ENCODE measurements at places on chromosomes 2 and 18.
A peak's percentile ranks its signal among the peaks of the same experiment; 100 is the strongest.

GRCh38 chr2:11506611-11506969, 27.3 kb upstream of the GREB1 start:
- no peak for DNase-seq

DNA sequence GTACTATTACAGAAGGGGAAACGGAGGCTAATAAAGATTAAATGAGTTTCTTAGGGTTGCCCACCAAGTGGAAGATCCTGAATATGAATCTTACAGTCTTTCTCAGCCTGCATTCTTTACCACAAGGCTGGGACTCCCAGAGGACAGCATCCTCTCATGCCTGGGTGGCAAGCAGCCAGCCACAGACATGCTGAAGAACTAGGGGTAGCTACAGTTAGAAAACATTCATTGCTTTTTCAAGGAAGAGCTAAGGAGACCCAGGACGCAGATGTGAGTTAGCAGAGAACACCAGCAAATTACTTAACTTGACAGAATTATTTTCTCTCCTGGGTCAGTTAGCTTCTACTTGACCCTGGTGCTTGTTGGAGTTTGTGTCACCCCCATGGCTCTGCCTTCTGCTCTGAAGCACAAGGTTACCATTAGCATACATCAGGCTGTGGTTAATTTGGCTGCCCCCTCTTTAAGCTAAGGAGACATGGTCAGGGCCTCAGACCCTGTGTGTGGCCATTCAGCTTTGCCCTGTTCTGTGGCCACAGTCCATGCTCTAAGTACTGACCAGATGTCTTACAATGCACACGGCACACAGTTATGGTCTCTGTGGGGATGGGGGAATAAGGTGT, 132.3 kb upstream of the TNP1 start:
- no peak for DNase-seq

- DNase-seq = no peak
Observed at GRCh38 chr18:37680911-37681310, 115.3 kb upstream of the CELF4 start.

DNA sequence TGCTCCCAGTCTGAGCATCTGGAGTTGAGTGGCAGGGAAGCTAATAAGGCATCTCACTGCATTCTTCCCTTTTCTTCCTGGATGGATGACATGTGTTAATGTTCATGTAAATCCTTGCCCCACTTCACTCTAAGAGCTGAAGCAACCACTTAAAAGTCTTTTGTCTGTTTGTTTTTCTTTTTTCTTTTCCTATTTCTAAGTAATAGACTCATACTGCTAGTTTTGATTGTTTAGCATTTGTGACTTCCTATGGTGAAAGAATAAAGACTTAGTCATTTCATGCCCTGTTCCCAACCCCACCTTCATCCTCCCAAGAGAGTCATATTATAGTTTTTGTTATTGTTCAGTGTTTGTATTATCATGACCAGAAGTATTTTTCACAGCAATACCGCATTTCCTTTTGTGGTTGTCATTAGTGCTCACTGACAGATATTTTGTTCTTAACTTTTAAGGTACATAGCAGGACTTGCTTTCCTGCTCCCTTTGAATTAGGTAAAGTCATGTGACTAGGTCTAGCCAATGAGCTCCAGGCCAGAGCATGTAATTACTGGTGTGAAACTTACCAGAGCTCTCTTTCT, 18.1 kb upstream of the SPP2 start:
- DNase-seq = no peak

DNA sequence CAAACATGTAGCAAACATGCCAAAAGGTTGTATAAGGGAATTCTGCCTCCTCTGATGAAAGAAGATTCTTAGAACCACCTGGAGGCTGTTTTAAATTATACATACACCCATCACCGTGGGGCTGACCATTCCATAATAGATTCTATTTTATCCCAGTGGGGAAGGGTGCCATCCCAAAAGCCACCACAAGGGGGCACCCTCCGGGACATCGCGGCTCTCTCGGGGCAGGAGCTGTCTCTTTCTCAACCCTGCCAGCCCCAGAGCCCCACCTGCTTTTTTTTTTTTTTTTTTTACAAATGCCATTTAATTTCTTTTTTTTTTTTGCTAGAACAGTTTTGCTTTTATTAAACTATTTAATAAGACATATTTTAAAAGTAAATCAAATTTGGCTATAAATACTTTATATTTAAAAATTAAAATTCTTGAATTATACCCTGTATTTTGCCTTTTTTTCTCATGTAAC, 8.6 kb upstream of the MTCL1 start:
- peak; percentile 28 for DNase-seq

- no peak for DNase-seq
Observed at GRCh38 chr2:176234940-176235339, 34.3 kb upstream of the MTX2 start.

DNA sequence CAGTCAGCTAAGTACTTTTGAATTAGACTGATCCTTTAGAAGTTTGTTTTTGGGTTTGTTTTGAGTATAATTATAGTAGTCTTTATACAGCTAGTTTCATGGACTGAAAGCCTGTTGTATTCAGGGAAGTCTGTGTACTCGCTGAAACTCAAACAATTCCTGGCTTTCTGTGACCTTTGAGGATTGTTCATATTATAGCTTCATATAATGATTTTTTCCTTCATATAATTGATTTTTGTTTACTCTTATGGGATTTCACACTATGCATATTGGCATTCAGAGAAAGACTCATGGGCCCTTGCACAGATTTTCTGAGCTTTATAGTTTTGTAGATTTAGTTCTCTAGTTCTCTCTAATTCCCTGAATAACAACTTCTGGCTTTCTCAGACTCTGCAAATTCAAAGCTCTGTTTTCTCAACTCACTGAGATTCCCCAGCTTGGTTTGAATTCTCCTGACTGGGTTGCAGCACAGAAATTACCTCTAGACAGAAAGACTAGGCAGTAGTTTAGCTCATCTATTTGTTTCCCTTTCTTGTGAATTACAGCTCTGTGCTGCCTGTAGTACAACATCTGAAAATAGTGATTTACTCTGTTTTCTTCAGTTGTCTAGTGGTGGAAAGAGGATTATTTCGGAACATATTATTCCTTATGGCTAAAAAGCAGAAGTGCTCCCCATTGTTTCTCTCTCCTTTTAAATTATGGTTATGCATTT, 495.9 kb upstream of the CNTNAP5 start:
- DNase-seq = no peak

- no peak for DNase-seq
Observed at GRCh38 chr2:102473631-102474030, 605 bp downstream of the SLC9A4 start.

- DNase-seq = no peak
Observed at GRCh38 chr18:73245345-73245744, 377.6 kb upstream of the NETO1 start.

DNA sequence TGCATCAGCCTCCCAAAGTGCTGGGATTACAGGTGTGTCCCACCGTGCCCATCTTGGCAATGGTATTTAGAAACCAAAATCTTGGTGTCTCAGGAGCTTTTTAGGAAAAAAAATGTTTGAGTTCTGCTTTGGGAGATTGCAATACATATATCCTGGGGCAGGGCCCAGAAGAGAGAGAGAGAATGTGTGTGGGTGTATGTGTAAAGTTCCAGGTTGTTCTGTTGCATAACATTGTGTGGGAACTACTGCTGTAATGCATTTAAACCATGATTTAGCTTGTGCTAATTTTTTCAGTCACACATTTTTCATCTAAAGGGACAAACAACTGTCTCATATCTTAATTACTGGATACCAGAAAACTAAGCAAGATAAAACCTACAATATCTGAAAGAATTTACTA, 70.8 kb upstream of the NABP1 start:
- DNase-seq = no peak

GRCh38 chr2:195413944-195414343, 243.1 kb upstream of the SLC39A10 start:
- DNase-seq = no peak

DNA sequence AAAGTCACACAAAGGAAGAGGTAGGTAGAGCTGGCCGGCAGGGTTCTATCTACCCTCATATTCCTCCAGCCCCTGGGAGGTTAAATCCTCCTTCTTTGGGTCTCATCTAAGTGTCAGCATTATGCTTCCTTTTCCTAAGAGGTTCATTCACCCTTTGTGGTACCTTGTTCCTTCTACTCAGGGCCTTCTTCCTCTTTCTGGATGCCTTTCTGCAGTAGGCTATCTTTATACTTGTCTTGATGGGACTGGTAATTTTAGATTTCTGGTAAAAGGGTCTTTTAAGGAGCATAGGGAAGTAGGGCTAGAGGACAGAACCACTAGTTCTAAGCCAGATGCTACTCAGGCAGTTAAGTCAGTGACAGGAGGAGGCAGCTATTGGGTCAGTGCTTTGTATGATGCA, 13.7 kb upstream of the TNP1 start:
- DNase-seq = no peak

DNA sequence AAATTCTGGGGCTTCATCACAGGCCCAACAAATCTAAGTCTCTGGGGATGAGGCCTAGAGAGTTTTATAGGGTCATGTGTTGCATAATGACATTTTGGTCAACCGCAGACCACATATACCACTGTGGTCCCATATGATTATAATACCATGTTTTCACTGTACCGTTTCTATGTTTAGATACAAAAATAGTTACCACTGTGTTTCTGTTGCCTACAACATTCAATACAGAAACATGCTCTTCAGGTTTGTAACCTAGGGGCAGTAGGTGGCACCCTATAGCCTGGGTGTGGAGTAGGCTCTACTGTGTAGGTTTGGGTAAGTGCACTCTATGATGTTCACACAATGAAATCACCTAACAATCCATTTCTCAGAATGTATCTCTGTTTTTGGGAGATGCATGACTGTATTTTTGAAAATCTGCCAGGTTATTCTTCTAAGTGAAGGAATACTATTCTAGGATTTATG, 485.2 kb downstream of the PTPRM start:
- DNase-seq = no peak

GRCh38 chr2:240462073-240462706, 26.7 kb downstream of the GPC1 start:
- no peak for DNase-seq

DNA sequence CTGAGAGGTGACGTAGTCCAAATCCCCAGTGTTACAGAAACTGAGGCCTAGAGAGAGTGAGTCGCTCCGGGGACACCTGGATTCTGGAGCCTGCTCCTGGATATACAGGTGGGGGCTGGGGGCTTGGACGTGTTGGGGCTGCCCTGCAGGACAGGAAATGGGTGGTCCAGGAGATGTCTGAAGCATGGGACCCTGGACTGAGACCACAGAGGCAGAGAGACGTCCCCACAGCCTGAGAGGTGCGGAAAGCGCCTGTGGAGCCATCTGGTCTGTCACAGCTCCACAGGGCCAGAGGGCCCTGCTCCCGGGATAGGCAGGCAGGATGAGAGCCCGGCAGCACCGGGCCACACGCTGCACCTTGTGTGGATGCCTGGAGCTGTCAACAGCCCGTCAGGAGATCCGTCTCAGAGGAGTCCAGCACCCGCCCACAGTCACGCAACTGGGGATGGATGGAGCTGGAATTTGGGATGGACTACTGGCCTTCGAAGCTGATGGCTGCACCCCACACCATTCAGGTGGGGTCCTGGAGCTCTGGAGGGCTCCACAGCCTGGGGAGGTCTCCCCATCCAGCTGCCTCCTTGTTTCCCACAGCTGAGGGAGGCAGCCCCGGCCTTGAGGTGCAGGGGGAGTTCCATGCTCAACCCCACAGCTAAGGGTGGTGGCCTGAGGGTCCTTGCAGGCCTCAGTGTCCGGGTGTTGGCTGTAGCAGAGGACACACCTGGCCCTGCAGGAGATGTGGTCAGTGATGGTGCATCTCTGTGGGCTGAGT, 303.0 kb downstream of the NDUFA10 start:
- DNase-seq = no peak

DNA sequence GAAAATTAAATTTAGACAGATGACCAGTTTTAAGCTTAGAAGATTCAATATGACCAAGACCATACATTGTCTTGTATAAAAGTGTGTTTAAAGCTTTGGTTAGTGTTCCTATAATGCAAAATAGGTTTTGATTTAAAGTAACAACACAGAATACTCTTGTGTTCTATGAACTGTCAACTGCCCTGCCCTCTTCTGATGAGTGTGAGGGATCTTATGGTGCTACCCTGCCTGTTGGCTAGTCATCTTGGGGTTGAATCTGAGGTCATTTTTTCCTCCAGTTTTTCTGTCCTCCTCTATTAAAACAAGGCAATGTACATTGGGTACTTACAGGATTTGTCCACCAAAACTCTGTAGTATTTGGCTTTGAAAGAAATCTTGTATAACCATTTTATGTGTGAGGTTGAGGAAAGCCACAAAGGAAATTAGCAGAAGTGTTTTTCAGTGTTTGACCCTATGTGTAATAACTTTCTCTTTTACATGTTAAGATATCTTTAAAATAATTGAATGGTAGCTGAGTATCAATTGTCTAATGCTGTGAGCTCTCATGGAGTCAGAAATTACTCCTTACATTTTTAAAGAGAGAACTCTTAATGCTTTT, 129.1 kb downstream of the SPTBN1 start:
- no peak for DNase-seq

DNA sequence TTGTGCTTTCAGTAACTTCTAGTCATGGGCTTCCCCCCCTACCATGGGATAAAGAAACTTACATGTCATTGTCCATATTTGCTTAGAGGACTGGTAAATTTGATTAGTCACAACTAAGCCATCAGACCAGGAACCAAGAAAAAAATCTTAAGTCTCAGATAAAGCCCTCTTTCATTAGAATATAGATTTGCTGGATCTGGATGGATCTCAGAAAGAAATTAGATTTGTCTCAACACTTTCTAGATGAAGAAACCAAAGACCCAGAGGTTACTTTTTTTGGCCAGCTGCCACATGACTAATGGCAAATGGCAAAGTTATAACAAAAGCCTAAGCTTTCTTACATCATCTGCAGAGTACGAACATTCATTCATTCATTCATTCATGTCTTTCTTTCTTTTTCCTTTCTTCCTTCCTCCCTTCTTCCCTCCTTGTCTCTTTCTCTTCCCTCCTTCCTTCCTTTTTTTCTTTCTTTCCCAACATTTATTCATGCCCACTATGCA, 60.2 kb downstream of the CDCA7 start:
- DNase-seq = peak; percentile 13

DNA sequence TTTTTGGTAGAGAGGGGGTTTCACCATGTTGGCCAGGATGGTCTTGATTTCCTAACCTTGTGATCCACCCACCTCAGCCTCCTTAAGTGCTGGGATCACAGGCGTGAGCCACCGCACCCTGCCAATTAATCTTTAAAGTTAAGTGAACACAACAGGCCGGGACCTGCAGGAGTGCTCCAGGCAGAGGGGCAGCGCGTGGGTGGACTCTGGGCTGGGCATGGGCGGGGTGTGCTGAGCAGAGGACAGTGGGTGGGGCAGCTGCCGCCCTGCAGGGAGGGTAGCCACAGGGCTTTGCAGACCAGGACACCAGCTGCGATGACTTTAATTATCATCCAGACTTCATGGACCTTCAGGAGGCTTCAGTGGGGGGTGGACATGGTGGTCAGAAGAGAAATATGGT, 8.8 kb upstream of the GPR148 start:
- DNase-seq = no peak

GRCh38 chr18:56108478-56109367, 520.7 kb upstream of the TCF4 start:
- no peak for DNase-seq

GRCh38 chr2:207330912-207331311, 165.2 kb upstream of the KLF7 start:
- DNase-seq = peak; percentile 13

GRCh38 chr2:113972766-113973165, 82.9 kb downstream of the ACTR3 start:
- DNase-seq = no peak

All from T1000 (cell line).